ENCODE measurements at places on chromosomes 7 and 10. TPM values are rescaled to one million over a fixed set of nuclear protein-coding genes. Genes with fewer than 3 reads are reported as not detected.

The ACBD7 gene
- 1.1 TPM for total RNA-seq

The PLAU gene
- 2.4 TPM for total RNA-seq

The VSTM2A gene
- not detected for total RNA-seq

The FOXI2 gene
- total RNA-seq: not detected

The CCDC136 gene
- total RNA-seq: 35.5 TPM

The NPSR1 gene
- not detected for total RNA-seq

The ASZ1 gene
- not detected for total RNA-seq

DNA sequence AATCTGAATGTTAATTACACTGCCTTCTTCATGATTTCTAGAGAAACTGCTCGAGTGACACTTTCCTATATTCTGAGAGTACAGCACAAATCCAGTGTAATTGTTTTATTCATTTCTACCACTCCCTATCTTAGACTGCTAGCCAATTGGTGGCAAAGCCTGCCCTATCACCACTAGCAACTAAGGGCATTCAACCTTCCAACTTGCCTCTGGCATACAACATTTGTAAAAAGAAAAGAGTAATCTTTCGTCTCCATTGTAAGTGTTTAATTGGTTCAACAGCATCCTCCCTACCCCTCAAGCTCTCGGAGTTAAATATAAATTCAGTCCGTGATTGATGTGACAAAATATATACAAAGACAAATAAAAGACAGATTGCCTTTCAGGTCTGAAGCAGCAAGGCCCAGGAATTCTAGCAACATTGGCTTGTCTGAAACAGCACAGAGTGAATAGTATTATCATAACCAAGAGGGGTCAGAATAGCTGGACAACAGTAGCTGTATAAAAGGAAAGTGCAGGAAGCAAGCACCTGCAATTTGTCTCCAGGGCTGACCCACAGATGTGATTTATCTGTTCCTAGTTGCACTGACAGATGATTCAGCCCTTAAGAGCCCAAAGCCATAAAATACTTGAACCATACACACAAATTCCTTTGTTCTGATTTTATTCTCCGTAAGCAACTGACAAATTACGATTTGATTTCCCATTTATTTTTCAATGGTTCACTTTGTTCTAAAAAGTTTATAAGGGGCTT is 47.6 kb upstream of the ANKRD1 start:
- H3K4me1 ChIP-seq: no peaks in the 10 kb centered on the region
- no peaks in the 10 kb centered on the region for H3K27me3 ChIP-seq
- no peak overlapping the region for H3K27ac ChIP-seq

- DNase-seq: no peak
- no peaks in the 10 kb centered on the region for H3K36me3 ChIP-seq
- no peaks in the 10 kb centered on the region for H3K4me1 ChIP-seq
- H3K4me3 ChIP-seq: no peak overlapping the region
- no peaks in the 10 kb centered on the region for H3K27me3 ChIP-seq
Measured at GRCh38 chr7:120190109-120190508, 82.9 kb upstream of the KCND2 start.

DNA sequence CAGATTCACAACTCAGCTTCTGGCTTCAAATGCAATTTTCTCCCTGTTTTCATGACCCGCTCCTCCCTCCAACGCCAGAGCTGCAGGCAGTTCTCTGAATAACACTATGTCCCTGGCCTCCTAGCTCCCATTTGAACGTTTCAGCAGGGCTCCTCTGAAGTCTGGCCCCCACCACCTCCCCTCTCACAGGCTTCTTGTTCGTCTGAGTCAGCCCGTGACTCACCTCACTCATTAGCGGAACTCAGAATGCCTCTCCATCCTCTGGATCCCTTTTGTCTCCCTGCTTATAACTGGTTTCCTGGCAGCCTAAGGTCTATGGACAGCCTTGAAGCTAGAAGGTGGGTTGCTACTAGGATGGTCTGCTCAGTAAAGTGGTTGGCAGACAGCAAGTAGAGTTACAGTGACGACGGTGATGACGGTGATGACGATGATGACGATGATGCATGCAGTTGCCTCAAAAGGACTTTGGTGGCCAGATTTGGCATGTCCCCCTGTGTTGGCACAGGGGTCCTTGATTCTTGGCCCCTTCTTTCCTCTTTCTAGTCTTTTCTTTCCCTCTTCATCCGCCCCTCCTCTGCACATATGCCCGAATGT is 83.3 kb upstream of the MKLN1 start:
- DNase-seq: no peak
- H3K4me1 ChIP-seq: no peaks in the 10 kb centered on the region
- no peak overlapping the region for H3K4me3 ChIP-seq

- H3K27me3 ChIP-seq: no peaks in the 10 kb centered on the region
- no peak overlapping the region for H3K27ac ChIP-seq
- no peak overlapping the region for H3K4me3 ChIP-seq
Measured at GRCh38 chr7:11714205-11714604, 117.8 kb downstream of the THSD7A start.

GRCh38 chr10:94213980-94214379 is 148.8 kb downstream of the NOC3L start:
- H3K4me1 ChIP-seq: no peaks in the 10 kb centered on the region
- DNase-seq: no peak
- no peaks in the 10 kb centered on the region for H3K36me3 ChIP-seq
- no peak overlapping the region for H3K27ac ChIP-seq
- H3K4me3 ChIP-seq: no peak overlapping the region

- peak within 1 kb of the TSS; percentile 58 for H3K4me3 ChIP-seq
- peak within 1 kb of the TSS; percentile 63 for H3K27ac ChIP-seq
- H3K4me1 ChIP-seq: peaks cover 16% of the 10 kb centered on the region
- no peaks in the 10 kb centered on the region for H3K27me3 ChIP-seq
- peak; percentile 88 for DNase-seq
- no peaks in the 10 kb centered on the region for H3K36me3 ChIP-seq
Measured at GRCh38 chr10:94545391-94546048, at the start of gene HELLS. HELLS (plus strand) TSS chr10:94545788; CDS start chr10:94545922, 134 bp downstream.

DNA sequence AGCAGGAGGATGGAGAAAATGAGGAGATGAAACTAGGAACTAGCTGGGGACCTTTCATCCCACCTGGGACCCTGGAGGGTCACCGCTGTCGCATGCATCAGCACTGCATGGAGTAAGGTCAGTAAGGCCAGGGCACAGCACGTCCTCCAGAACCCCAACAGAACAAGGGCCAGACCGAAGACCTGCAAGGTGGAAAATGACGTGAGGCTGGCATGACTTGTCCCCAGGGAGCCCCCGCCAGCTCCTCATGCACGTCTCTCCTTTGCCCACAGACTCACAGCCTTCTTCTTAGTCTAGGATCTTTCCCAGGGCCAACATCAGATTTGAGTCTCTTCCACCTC is 4.7 kb downstream of the ZNF488 start:
- H3K4me3 ChIP-seq: no peak overlapping the region
- H3K36me3 ChIP-seq: no peaks in the 10 kb centered on the region
- DNase-seq: peak; percentile 31

DNA sequence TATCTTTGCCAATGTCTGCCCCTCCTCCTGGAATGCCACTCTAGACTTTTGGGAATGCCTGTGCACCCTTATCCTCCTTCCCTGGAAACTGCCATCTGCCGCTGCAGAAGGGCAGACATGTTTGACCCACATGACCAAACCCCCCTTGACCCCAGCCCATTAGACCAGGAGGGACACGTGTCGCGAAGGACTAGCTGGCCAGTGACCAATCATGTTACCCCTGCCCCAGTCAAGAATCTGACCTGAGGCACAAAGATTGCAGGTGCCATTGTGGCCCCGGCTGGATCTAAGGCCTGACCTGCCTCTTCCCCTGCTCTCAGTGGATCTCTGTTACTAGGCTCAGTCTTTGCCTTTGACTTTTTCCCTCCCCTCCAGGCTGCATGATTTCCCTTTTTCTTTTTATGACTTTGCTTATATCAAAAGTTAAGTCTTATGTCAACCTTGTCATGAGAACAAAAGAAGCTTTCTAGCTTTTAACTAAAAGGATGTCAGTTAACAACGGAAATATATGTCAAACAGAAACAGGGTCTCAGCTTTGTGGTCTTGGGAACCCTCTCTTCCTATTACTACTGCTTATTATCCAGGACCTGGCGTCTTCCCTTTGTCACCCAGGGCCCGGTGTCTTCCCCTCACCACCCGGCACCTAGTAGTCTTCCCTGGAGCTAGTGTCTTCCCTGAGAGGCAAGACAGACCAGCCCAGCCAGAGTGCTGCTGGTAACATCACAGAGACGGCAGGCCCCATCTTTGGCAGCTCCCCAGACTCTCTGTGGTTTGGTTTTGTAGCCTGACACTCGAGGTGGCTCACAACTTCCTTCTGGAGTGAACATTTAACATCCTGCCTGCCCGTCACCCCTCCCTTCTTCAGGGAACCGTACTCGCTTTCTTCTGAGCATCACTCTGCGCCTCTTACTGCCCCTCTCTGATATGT is 24.4 kb upstream of the PPIF start:
- H3K36me3 ChIP-seq: no peaks in the 10 kb centered on the region
- peaks cover 10% of the 10 kb centered on the region for H3K4me1 ChIP-seq
- H3K27ac ChIP-seq: peak overlapping the region; percentile 29
- no peak for DNase-seq

DNA sequence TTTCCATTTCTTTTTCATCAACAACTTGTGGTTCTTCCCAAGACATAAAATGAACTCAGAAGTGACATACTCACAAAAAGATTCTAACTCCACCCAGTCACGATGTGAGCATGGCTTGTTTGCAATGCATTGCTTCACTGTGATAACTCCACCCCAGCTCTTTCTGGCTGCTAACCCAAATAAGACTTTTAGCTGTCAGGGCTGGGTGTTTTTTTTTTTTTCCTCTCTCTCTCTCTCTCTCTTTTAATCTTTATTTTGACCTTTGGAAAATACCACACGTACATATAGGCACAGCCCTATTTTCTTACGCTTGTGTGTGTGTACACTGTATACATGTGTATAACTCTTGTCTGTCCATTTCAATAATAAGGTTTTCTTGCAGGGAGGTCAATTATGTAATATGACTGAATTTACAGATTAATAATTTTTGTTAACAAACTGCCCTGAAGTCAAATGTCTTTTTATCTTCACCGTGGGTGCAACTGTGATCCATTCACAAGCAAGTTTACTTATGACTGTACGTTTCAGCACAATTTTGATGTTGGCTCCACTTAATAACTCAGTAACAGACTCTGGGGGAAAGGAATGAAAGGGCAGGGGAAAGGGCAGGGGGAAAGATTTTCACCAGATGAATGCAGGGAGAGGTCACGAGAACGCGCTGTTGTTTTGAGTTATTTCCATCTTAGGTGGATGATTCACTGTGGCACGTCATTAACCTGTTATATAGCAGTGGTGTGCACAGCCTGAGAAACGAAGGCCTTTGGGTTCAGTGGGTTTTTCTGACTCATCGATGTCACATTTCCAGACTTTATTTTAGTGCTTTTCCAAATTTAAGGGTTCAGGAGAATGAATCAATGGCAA is 49.1 kb downstream of the APBB1IP start:
- H3K36me3 ChIP-seq: no peaks in the 10 kb centered on the region
- H3K27ac ChIP-seq: peak overlapping the region; percentile 49
- no peaks in the 10 kb centered on the region for H3K27me3 ChIP-seq
- no peak overlapping the region for H3K4me3 ChIP-seq

GRCh38 chr7:173209-173918 is 19.0 kb upstream of the FAM20C start:
- H3K27ac ChIP-seq: no peak overlapping the region
- H3K36me3 ChIP-seq: no peaks in the 10 kb centered on the region
- H3K4me3 ChIP-seq: no peak overlapping the region
- no peak for DNase-seq

DNA sequence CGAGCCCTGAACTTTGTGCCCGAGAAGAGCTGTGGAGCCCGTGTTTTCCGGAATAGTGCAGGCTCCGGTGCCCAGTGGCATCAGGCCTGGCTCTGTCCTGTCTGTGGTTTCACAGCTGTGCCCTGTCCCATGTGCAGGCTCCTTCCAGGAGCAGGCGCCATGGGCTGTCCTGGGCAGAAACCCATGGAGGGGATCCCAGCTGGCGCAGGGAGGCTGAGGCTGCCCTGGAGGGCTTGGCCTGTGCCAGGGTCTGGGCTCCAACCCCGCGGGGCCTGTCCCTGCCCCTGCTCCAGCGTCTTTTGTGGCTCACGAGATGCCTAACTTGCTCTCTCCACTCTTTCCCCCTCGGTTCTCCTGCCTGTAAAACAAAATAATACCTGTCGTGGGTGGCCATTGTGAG is 23.3 kb upstream of the CRHR2 start:
- no peaks in the 10 kb centered on the region for H3K27me3 ChIP-seq
- no peak overlapping the region for H3K27ac ChIP-seq
- H3K4me3 ChIP-seq: no peak overlapping the region
- no peaks in the 10 kb centered on the region for H3K36me3 ChIP-seq

GRCh38 chr10:117899181-117899683 is 147.5 kb downstream of the RAB11FIP2 start:
- H3K27me3 ChIP-seq: no peaks in the 10 kb centered on the region
- no peak overlapping the region for H3K4me3 ChIP-seq
- no peak for DNase-seq

DNA sequence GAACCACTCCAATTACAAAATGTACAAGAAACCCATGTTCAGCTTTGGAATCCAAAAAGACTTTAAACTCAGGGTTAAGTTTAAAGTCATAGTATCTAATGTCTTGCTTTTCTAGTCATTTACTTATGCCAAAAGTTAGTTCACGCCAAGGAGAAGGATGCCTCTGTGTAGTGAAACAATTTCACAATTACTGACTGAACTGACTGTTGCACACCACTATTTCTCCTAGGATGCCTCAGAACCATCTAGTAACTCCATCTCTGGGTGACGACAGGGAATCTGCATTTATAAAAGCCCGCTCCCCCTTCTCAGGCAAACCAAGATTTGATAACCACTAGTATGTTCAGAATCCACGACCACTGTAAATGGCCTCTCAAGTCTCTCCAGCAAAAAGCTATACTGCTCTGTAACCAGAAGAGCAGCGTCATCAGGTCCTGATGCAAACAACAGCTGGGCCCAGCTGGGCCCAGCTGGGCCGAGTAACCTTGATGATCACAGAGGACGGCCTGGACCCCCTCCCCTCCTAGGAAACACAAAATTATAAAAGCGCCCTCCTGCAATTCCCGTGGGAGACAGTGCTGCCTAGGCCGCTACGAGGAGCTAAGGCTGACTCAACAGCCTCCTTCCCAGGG is 680 bp upstream of the ADO start:
- DNase-seq: no peak
- peaks cover 2% of the 10 kb centered on the region for H3K4me1 ChIP-seq
- H3K4me3 ChIP-seq: peak overlapping the region; percentile 95
- no peaks in the 10 kb centered on the region for H3K36me3 ChIP-seq
- no peaks in the 10 kb centered on the region for H3K27me3 ChIP-seq

GRCh38 chr10:22447068-22447467 is 101.8 kb downstream of the SPAG6 start:
- H3K27ac ChIP-seq: no peak overlapping the region
- H3K4me1 ChIP-seq: no peaks in the 10 kb centered on the region
- H3K4me3 ChIP-seq: no peak overlapping the region

- no peak overlapping the region for H3K27ac ChIP-seq
- no peak for DNase-seq
- H3K27me3 ChIP-seq: no peaks in the 10 kb centered on the region
- H3K36me3 ChIP-seq: no peaks in the 10 kb centered on the region
- H3K4me1 ChIP-seq: no peaks in the 10 kb centered on the region
Measured at GRCh38 chr7:51589111-51589510, 272.5 kb upstream of the COBL start.

- no peaks in the 10 kb centered on the region for H3K4me1 ChIP-seq
- H3K27ac ChIP-seq: no peak overlapping the region
- no peaks in the 10 kb centered on the region for H3K36me3 ChIP-seq
- H3K27me3 ChIP-seq: no peaks in the 10 kb centered on the region
- H3K4me3 ChIP-seq: no peak overlapping the region
Measured at GRCh38 chr7:120703585-120704240, 154.2 kb downstream of the TSPAN12 start.

- peaks cover 25% of the 10 kb centered on the region for H3K4me1 ChIP-seq
- no peaks in the 10 kb centered on the region for H3K27me3 ChIP-seq
- H3K27ac ChIP-seq: no peak overlapping the region
Measured at GRCh38 chr7:23107781-23108180, 2.2 kb downstream of the KLHL7 start.

- no peaks in the 10 kb centered on the region for H3K4me1 ChIP-seq
- no peak overlapping the region for H3K27ac ChIP-seq
- DNase-seq: no peak
- no peak overlapping the region for H3K4me3 ChIP-seq
Measured at GRCh38 chr7:115441033-115441432, 519.1 kb downstream of the MDFIC start.
